ENCODE measurements at places on chromosomes 13 and 19. TPM values are rescaled to one million over a fixed set of nuclear protein-coding genes. Genes with fewer than 3 reads are reported as not detected.

CCNA1 gene
- 18.3 TPM for total RNA-seq

- H3K27ac ChIP-seq = no peak overlapping the region
- no peaks in the 10 kb centered on the region for H3K4me1 ChIP-seq
- DNase-seq = peak; percentile 22
- H3K27me3 ChIP-seq = no peaks in the 10 kb centered on the region
- no peak overlapping the region for H3K4me3 ChIP-seq
- H3K36me3 ChIP-seq = peaks cover 65% of the 10 kb centered on the region
These were observed 37.3 kb downstream of the SMARCA4 start for GRCh38 chr19:10998045-10998533.

GRCh38 chr13:23718996-23719395 lies 148.8 kb downstream of the TNFRSF19 start:
- no peak overlapping the region for H3K4me3 ChIP-seq
- H3K4me1 ChIP-seq = peaks cover 36% of the 10 kb centered on the region
- H3K27ac ChIP-seq = peak overlapping the region; percentile 9
- no peaks in the 10 kb centered on the region for H3K36me3 ChIP-seq

DNA sequence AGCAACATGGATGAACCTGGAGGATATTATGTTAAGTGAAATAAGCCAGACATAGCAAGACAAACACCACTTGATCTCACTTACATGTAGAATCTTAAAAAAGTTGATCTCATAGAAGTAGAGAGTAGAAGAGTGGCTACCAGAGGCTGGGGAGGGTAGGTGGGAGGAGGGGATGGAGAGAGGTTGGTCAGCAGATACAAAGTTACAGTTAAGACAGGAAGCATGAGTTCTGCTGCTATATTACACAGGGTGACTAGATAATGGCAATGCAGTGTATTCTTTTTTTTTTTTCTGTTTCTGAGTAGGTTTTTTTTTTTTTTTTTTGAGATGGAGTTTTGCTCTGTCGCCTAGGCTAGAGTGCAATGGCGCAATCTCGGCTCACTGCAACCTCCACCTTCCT lies 15.2 kb upstream of the THSD1 start:
- no peaks in the 10 kb centered on the region for H3K27me3 ChIP-seq
- no peak overlapping the region for H3K27ac ChIP-seq
- H3K4me3 ChIP-seq = no peak overlapping the region
- no peak for DNase-seq

DNA sequence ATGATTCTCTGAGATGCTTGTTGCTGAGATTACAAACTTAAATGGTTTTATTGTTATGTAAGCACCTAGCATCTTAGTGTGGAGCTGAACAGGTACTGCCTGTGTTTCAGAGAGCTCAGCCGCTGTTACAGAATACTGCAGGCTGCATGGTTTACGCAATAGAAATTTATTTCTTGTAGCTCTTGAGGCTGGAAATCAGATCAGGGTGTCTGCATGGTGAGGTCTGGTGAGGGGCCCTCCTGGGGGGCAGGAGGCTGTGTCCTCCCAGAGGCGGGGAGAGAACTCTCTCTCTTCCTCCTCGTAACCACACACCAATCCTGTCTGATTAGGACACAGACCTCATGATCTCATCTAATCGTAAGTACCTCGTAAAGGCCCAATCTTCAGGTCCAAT lies 13.1 kb downstream of the ATP11A start:
- no peak overlapping the region for H3K27ac ChIP-seq
- H3K36me3 ChIP-seq = no peaks in the 10 kb centered on the region
- no peaks in the 10 kb centered on the region for H3K4me1 ChIP-seq
- no peak overlapping the region for H3K4me3 ChIP-seq
- DNase-seq = no peak

C5AR2 gene
- total RNA-seq = not detected

DNA sequence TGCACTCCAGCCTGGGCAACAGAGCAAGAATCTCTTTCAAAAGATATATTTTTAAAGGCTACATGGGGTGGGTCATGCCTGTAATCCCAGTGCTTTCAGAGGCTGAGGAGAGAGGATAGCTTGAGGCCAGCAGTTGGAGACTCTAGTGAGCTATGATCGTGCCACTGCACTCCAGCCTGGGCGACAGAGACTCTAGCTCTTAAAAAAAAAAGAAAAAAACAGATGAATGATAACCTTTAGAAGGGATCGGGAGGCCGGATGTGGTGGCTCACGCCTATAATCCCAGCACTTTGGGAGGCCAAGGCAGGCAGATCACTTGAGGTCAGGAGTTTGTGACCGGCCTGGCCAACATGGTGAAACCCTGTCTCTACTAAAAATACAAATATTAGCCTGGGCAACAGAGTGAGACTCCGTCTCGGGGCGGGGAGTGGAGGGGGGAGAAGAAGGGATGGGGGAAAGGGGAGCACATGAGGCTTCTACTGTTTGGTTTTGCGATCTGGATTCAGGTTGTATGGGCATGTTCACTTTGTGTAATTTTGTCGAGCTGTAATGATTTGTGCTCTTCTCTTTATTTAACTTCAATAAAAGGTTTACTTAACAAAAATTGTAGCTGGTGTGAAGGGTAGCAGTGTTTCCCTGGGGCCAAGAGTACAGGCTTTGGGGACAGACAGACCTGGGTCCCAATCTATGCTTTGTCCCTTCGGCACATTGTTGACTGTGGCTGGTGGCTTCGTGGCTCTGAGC lies 1.1 kb upstream of the PSMC4 start:
- no peak for DNase-seq
- H3K4me1 ChIP-seq = peaks cover 9% of the 10 kb centered on the region
- peak overlapping the region; percentile 65 for H3K27ac ChIP-seq

TJP3 gene
- total RNA-seq = 11.7 TPM

P2RY11 gene
- total RNA-seq = 11.1 TPM

BCAM gene
- 18.7 TPM for total RNA-seq

LIM2 gene
- not detected for total RNA-seq

DIAPH3 gene
- total RNA-seq = 10.1 TPM

GRCh38 chr13:94656766-94657165 lies 55.1 kb downstream of the GPR180 start:
- H3K4me3 ChIP-seq = peak overlapping the region; percentile 34
- no peaks in the 10 kb centered on the region for H3K27me3 ChIP-seq

CEACAM20 gene
- not detected for total RNA-seq

- H3K27ac ChIP-seq = no peak overlapping the region
- no peaks in the 10 kb centered on the region for H3K36me3 ChIP-seq
- H3K4me1 ChIP-seq = no peaks in the 10 kb centered on the region
- H3K27me3 ChIP-seq = no peaks in the 10 kb centered on the region
These were observed 561.0 kb upstream of the KLF12 start for GRCh38 chr13:74695021-74695800.

SCEL gene
- 3.0 TPM for total RNA-seq

DNA sequence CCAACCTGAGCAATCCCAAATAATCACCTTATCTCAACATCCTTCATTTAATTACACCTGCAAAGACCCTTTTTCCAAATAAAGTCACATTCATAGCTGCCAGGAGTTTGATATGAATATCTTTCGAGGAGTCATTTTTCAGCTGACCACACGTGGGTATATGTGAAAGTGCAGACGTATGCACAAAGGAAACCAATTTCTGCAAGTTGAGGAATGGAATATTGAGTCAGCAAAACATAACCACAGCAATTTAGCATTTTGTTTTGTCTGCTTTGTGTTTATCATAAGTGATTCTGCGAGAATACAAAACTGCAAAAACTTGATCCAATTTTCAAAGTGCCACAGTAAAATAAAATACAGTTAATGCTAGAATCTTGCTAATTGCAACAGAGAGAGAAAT lies 295.9 kb downstream of the SUCLA2 start:
- no peak overlapping the region for H3K4me3 ChIP-seq
- peaks cover 23% of the 10 kb centered on the region for H3K4me1 ChIP-seq
- H3K36me3 ChIP-seq = no peaks in the 10 kb centered on the region

GRCh38 chr19:11894851-11895250 lies 7.3 kb downstream of the ZNF69 start:
- no peaks in the 10 kb centered on the region for H3K36me3 ChIP-seq
- H3K4me1 ChIP-seq = no peaks in the 10 kb centered on the region
- no peak overlapping the region for H3K27ac ChIP-seq
- no peaks in the 10 kb centered on the region for H3K27me3 ChIP-seq

METTL21C gene
- not detected for total RNA-seq

KISS1R gene
- total RNA-seq = 3.9 TPM
